ENCODE measurements at places on chromosomes 1 and 21.

GRCh38 chr1:178928976-178929375, 58.1 kb upstream of the ANGPTL1 start:
- DNase-seq = no peak

GRCh38 chr1:31423418-31423947, 10.5 kb downstream of the SERINC2 start:
- no peak for DNase-seq

DNA sequence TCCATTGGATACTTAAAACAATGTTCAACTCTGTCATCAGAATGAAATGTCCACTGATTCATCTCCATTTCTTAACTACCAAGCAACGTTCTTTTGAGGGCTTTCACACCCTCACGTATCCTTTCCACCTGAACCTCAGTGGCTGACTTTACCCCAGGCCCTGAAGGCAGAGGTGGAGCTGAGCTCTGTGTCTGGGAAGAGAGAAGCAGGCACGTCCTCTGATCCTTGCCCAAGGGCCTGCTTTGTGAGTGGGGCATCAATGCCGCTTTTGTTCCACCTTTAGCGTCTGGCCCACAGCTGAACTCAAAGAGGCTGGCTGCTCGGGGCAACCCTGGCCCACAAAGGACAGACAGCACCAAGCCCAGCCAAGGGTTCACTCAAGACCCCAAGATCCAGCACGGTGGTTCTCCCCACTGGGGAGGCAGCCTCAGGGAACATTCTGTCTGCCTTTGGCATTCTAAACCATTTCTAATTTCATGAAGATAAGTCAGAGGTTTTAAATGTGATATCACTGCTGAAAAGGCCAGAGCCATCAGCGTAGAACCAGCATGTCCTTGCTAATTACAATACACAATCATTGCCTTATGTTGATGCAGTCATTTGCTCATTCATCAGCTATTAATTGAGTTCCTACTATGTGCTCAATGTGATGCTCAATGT, 126.0 kb upstream of the UBE2U start:
- DNase-seq = no peak

DNA sequence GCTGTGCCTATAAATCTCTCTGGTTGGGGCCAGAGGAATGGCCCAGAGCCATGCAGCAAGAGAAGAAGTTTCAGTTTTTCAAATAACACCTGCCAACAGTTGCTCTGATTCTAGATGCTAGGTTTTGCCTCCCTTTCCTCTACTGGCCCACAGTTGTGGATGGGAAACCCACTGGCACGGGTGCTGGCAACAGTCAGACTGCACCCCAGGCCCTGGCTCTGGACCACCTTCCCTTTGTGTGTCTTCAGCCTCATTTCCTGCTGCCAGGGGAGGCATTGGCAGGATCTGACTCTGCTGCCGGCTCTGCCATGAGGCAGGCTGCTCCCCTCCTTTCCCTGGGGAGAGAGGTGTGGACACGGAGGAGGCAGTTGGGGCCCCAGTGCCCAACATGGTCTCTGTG, 142.0 kb downstream of the IGSF21 start:
- no peak for DNase-seq

- no peak for DNase-seq
These were observed 12.7 kb downstream of the SPATC1L start for GRCh38 chr21:46171585-46171984.

- no peak for DNase-seq
These were observed 167.7 kb downstream of the SIPA1L2 start for GRCh38 chr1:232462213-232462612.

DNA sequence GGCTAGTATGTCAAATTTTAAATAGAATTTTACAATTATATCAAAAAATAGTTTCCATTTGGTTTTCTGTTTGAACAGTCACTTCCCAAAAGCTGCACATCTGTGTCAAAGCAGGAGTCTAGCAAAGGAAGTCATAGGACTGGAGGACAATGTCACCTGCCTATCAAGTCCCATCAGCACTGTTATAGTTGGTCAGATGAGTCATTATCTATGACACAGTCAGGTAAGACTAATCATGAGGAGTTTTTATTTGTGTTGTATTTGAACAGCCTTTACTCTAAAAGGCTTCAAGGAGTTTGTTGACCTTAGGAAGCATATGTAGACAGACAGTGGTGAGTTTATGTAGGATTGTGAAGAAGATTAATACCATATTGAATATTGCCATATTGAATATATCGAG, 74.2 kb upstream of the QSOX1 start:
- no peak for DNase-seq

DNA sequence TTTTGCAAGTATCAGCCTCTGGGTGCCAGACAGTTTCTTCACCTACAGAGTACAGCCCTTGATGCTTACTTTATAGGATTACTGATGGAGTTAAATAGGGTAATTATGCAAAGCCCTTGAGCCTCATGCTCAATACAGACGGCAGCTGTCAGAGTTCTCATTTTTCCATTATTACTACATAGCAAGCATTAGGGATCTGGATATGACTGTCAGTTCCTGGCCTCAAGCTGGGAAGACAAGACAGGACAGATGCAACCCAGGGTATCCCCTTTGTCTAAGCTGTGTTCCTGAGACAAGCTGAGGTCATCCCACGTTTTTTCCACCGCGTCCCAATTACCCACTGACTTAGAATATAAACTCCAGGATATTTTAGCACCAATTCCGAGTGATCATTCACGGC, 94.4 kb downstream of the SLC35F3 start:
- DNase-seq = no peak

- DNase-seq = no peak
These were observed 82.9 kb downstream of the FAM78B start for GRCh38 chr1:166083887-166084286.

DNA sequence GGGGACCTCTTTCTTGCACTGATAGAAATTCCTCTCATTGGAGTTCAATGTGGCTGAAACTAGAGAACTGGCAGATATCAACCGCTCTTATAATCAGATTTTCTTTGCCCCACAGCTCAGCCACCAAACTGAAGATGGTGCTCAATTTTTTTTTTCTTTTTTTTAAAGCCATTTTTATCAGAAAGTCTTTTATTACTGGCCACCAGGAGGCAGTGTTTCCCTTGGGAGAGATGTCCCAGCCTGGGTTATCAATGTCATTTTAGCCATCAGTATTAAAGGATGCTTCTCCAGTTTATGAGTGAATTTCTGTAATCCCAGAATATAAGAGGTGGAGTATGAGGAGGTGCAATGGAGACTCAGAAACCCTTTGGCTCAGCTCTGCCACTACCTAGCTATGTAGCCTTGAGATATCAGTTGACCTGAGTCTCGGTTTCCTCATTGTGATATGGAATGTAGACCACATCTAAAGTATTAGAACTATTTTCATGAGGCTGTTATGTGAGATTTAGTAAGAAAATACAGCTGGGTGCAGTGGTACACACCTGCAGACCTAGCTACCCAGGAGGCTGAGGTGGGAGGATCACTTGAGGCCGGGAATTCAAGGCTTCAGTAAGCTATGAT, 27.6 kb downstream of the CD244 start:
- peak; percentile 57 for DNase-seq

Data from activated CD4-positive, alpha-beta memory T cell treated with anti-CD3 and anti-CD28 coated beads, Interleukin-2, amount 10 ng/mL, durations not matched to agents 7 days and 5 days (primary cell).